ENCODE measurements at places on chromosomes 3 and 15. TPM values are rescaled to one million over a fixed set of nuclear protein-coding genes. Genes with fewer than 3 reads are reported as not detected.

Gene ELP6
- total RNA-seq: 27.1 TPM

Gene BDH1
- 4.4 TPM for total RNA-seq

Gene LMAN1L
- total RNA-seq: not detected

Gene IMPG2
- total RNA-seq: 0.01 TPM

Gene CFAP92
- not detected for total RNA-seq

Measured in A549 treated with Hydrocortisone at 1 μM for 4 hours (cell line).